NCI-H526 (cell line): ENCODE measurements at places on chromosomes 2 and 18.

DNA sequence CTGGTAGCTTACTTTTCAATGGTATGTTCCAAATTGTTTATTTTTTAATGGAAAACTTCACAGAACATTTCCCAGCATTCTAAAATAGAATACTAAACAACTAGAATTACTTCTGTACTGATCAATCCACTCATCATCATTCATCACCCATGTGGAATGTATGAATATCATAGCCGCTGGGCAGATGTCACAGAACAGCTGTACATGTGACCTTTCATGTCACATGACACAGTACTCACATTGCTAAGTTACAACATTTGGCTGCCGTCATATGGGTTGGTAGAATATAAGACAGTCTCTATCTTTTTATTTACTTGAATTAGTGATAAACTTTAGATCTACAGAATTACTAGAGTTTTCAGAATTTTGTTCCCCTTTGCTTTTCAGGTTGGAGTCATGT lies 387.6 kb downstream of the ZEB2 start:
- no peak for DNase-seq

- no peak for DNase-seq
Observed at GRCh38 chr2:22253171-22253570, 1129.4 kb downstream of the TDRD15 start.

GRCh38 chr2:188279093-188279445 lies 12.6 kb upstream of the GULP1 start:
- DNase-seq = no peak

GRCh38 chr18:59238385-59238784 lies 18.4 kb downstream of the GRP start:
- no peak for DNase-seq

GRCh38 chr2:42877936-42878335 lies 85.6 kb upstream of the HAAO start:
- no peak for DNase-seq

DNA sequence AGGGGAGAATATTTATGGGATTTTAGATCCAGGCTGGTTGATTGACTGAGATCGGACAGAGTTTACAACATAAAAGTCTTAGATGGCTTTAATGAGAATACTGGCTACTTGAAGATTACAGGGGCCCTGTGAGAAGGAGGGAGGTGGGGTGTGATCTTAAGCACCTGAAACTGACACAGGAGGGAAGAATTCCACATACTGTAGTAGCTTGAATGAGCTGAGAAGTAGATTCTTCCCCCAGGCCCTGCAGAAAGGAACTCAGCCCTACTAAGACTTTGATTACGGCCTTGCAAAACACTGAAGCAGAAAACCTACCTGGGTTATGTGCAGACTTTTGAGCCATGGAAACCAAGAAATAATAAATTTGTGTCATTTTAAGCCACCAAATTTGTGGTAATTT lies 1062.9 kb upstream of the GYPC start:
- no peak for DNase-seq

DNA sequence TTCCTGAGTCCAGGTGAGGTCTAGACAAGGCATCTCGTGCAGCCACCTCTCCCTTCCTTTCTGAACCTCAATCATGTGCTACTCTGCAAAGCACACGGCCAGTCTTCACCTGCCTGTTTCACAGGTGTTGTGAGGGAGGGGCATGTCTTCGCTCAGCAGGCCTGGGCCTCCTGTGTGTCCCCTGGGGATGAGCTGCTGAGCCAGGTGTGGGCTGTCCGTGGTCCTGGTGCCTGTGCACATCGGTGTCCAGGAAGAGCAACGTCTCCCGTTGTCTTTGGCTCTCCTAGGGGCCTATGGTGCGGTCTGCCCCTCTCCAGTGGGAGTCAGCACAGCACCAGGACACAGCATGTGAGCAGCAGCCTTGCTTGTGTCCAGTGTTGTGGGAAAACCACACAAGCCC lies 16.7 kb downstream of the ARHGEF4 start:
- peak; percentile 85 for DNase-seq

DNA sequence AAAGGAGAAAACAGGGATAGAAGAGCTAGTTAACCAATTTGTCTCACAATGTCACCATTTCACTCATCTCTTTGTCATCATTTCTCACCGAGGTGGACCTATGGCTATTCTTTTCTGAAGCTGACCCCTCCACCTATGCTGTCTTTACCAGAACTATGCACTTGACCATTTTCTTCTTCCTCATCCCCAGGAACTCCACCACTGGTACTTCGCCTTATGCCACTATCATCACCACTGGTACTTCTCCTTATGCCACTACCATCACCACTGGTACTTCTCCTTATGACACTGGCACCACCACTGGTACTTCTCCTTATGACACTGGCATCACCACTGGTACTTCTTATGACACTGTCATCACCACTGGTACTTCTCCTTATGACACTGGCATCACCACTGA lies 745.8 kb upstream of the CHAC2 start:
- no peak for DNase-seq
